ENCODE measurements at places on chromosomes 13 and 19. TPM values are rescaled to one million over a fixed set of nuclear protein-coding genes. Genes with fewer than 3 reads are reported as not detected.
A peak's percentile ranks its signal among the peaks of the same experiment; 100 is the strongest.

GRCh38 chr13:43663474-43664090 is 123.2 kb downstream of the ENOX1 start:
- DNase-seq = no peak

GRCh38 chr19:45674946-45675345 is 6.9 kb downstream of the GIPR start:
- DNase-seq = no peak

- no peak for DNase-seq
Measured at GRCh38 chr19:504616-505015, 2.7 kb upstream of the TPGS1 start.

DNA sequence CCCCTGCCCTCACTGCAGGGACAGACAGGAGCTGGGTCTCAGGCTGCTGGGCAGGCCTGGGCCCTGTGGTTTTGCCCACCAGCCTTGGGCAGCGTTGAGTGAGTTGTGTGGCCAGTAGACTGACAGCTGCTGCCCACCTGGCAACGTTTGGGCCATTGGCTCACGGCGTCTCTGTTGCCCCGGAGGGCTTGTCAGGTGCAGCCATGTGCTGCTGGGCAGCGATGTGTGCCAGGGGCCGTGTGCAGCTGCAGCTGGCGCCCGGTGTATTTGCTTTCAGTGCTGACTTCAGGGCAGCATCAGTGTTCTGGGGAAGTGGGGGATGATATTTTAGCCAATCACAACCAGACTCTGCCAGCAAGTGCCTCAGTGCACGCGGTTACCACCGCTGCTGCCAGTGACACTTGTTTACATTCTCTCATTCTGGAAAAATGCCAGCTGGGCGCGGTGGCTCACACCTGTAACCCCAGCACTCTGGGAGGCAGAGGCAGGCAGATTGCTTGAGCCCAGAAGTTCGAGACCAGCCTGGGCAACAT is 10.6 kb downstream of the FZR1 start:
- no peak for DNase-seq

GRCh38 chr19:32830231-32831014 is 39.1 kb downstream of the SLC7A9 start:
- no peak for DNase-seq

DNA sequence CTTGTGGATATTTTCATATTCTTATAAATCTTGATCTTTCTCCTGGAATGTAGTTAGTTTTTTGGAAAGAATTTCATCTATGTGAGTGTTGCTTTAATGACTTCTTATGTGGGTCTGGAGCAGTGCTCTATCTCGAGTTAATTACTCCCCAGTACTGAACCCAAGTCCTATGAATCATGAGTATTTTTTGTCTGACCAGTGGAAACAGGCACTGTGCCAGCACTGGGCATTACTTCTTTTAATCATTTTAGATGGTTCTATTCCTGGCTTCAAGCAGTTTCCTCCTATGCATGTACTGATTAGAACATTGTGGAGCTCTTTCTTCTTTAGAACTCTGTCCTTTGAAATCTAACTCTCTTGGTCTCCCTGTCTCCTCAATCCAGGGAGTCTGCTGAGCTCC is 466.3 kb downstream of the PCDH17 start:
- no peak for DNase-seq

DNA sequence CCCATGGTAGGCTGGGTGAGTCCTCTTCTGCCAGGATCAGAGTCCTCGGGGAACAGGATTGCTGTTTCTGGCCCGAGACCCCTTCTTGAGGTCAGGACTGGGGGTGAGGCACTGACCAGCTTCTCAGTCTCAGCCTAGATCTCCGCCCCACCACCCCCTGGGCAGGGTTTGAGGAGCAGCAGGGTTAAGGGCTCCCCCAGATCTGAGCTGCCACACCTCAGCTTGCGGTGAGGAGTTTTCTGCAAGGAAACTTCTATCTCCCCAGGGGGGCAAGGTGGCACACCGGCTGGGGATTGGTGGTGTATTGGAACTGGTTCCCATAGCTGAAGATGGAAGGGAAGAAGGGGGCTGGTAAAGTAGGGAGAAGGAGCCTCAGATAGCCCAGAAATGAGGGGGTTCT is 19.5 kb downstream of the CHST8 start:
- no peak for DNase-seq

DNA sequence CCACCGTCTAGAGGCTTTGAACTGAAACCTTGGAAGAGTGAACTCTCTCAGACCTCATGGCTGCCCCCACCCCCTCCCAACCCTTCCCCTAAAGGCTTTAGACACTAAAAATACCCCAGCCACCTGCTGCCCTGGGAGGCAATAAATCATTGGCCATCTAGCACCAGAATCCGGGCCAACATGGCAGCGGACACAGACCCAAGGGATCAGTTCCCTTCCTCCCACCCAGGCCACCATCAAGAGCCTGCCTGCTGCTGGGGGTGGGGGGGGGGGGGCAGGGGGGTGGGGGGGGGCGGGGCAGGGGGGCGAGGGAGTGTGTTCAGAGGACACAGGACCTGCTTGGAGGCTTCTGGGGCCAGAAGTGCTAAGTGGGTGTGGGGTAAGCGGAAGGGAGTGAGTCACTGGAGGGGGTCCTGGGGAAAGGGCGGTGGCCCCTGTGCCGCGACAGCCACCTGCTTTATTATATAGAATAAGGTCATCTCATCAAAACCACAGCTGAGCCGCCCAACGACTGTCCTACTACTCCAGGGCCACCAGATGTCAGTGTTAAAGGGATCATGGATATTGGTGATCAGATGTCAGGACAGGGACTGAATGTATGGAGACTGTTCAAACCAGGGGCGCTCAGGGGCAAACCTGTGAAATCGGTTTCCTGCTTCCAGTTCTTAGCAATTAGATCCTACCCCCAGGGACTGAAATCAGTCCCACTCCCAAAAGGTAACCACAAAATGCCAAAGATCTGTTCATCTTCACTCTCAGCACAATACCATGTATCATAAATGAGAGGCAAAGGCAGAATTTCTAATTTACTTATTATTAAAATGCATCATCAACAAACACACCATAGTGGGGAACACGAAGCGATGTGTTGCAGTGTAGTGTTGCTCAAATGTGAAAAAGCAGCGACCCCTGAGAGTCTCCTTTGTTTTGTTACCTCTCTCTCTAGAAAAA is 24.3 kb downstream of the ARL11 start:
- DNase-seq = no peak

DNA sequence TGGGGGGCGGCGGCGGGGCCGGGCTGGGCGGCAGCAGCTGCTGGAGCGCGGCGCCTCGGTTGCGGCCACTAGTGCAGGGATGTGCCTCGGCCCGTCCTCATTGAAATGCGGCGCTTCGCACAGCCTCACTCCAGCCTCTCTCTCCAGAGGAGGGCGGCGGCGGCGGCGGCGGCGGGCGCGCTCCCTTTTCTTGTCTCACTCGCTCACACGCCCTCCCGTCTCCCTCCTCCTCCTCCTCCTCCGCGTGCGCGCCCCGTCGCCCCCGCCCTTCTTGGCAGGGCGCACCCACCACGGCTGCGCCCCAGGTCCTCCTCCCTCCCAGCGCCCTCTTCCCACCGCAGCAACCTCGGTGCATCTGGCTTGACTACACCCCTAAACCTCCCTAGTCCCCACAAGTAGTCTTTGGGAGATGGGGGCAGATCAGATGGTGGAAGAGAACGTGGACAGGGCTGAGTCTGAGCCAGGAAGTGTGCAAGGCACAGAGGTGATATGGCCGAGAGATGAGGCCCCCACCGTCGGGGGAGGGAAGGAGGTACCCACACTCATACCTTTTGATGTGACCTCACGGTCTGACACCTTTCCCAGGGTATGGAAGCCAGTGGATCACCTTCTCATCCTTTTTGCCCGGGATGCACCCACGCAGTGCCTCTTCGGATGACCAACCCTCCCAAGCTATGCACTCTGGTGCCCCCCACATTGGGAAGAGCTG is at the start of gene DCLK1:
DCLK1 (minus strand) TSS at position 161 of the 709 bp plus-strand sequence.
- no peak for DNase-seq

DNA sequence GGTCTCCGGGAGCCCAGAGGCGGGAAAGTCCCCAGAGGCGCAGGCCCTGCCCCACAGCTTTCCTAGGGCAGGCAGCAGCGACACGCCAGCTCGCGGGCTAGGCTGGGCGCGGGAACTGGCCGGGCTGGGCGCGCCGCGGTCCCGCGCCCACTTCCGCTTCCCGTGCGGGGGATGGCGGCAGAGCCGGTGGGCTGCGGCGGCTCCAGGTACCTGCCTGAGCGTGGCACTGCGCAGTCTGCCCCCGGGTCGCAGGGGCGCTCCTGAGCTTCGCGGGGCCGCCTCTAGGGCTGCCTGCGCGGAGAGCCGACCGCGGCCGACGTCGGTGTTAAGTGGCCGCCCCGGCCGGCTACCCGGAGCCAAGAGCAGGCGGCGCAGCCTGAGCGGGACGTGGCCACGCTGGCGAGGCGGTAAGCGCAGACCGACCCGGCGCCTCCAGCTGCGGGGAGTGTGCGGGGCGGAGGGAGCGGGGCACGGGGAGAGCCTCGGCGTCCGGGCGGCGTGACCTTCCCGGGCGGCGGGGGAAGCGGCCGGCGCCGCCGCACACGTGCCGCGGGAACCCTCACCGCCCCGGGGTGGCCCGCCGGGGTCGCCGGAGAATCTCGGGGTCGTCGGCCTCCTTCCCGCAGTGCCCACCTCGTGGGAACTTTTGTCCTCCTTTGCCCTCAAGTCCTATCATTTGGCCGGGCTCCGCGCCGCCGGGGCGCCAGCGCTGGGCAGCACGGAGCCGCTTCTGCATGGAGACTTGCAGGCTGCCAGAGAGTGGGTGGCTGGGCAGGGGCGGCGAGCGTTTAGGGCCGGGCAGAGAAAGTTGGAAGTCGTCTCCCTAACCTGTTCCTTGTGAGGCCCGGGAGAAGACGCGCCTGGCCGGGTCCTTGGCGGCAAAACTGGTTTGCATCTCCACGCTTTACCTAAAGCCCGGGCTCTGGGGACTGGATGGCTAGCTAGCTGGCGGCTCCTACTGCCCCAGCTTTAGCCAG is 31.4 kb upstream of the MPHOSPH8 start:
- DNase-seq = peak; percentile 10

GRCh38 chr13:25732111-25732865 is 319.5 kb downstream of the SHISA2 start:
- DNase-seq = no peak

DNA sequence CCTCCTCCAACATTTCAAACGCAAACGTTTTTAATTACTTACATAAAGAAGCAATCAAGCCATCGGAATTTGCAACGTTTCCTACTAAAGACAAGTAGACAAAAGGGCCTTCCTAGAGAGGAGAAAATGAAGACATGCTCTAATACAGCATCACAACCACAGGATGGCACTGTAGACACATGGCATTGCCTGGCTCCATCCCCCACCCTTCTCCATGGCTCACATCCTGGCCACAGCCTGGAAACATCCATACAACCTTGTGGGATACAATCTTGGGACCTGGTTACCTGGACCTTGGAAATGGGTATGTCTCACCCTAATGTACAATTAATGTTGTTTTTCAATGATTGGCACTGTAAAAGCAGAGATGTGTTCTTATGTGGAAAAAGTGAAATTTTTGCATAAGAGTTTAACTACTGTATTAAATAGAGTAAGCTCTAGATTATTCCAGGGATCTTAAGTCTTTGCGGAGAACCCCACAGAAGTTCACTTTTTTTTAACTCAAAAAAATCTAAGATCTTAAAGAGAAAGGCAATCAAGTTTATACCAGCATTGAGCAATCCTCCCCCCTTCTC is 21.5 kb downstream of the EBPL start:
- DNase-seq = no peak

DNA sequence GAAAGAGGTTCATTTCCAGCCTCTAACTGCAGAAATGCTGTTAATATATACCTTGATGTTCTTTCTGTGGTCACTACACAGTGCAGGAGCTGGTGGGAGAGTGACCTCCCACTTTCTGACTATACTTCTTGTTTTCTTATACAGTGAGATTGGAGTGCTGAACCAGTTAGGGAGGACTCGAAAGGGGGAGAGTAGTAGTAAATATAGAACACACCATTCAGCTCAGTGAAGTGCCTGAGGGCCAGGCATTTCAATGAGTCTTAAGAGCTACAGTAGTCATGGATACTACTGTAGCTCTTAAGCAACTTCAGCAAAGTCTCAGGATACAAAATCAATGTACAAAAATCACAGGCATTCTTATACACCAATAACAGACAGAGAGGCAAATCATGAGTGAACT is 372.9 kb downstream of the MTUS2 start:
- DNase-seq = no peak

DNA sequence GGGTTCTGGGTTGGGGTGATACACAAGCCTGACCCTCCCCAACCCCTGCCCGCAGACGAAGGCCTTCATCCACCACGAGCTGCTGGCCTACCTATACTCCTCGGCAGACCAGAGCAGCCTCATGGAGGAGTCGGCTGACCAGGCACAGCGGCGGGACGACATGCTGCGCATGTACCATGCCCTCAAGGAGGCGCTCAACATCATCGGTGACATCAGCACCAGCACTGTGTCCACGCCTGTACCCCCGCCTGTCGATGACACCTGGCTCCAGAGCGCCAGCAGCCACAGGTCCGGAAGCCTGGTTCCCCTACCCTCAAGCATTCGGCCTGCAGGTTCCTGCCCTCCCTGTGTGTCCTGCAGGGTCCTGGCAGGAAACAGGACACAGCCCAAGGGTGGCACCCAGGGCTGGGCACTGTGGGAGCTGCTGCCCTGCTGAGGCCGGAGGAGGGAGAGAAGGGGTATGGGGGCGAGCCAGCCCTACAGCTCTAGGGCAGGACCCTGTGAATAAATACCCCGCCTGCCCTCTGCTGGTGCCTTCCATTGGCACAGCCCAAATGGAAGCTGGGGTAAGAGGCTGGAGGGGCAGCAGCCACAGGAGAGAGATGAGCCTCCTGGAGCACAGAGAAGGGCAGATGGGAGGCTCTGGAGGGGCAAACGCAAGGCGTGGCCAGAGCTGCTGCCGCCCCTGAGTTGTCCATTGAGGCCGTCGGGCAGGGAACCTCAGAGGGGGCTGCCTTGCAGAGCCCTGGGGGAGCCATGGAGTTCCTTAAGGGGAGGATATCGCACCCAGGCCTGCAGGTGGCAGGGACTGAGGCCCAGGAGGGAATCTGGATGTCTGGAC is 6.8 kb downstream of the TMED1 start:
- no peak for DNase-seq

DNA sequence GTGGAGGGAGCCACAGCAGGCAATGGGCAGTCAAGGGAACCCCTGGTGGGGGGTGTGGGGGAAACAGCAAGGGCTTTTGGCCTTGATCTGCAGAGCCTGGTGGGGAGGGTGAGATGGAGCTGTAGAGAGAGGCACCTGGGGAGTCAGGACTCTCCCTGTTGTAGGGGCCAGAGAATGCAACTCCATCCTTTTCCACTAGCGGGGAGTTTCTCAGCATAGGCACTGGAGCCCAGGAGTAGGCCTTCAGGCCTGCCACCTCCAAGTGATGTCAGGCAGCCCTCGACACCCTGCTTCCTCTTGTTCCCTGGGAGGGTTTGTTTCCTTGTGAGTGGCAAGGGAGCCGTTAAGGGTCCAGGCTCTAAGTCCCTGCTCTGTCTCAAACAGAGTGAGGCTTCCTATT is 25.0 kb downstream of the MEGF8 start:
- DNase-seq = no peak

HIPK4 gene
- not detected for total RNA-seq

TIMM44 gene
- 89.5 TPM for total RNA-seq

MED4 gene
- 62.5 TPM for total RNA-seq

Measured in T-helper 17 cell (primary cell).